Activated CD4-positive, alpha-beta T cell treated with anti-CD3 and anti-CD28 coated beads, Interleukin-2, Interleukin-4, amounts not matched to agents 100 ng/mL and 50 ng/mL, durations not matched to agents 16 hours and 8 hours (primary cell): ENCODE measurements at places on chromosomes 12 and 14.
A peak's percentile ranks its signal among the peaks of the same experiment; 100 is the strongest.

- peak; percentile 53 for DNase-seq
Measured at GRCh38 chr12:54658306-54659264, 10.4 kb upstream of the DCD start.

DNA sequence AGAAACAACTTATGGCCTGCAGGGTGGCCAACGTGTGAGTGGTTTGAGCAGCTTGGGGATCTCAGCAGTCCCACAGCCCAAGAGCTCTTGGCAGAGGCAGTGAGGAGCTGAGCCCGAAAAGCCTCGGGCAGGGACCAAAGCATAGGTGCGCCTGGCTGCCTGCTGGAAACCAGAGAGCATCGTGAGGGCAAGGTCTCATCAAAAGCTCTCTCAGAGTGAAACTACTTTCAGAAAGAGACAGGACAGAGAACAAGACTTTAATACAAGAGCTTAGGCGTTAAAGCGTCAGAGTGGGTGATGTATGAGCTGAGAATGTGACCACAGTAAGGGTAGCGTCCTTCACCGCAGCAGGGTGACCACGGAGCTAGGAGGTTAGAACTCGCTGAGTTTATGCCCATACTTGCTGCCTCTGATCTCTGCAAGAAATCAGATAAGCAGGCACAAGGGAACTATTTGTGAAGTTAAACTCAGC lies 30.8 kb downstream of the LGMN start:
- DNase-seq: peak; percentile 37

GRCh38 chr12:24931666-24932405 lies 17.1 kb downstream of the BCAT1 start:
- DNase-seq: peak; percentile 22

GRCh38 chr14:49954171-49954631 lies 61.3 kb downstream of the ARF6 start:
- no peak for DNase-seq

- no peak for DNase-seq
Measured at GRCh38 chr12:75809746-75810145, 221.8 kb downstream of the PHLDA1 start.

GRCh38 chr14:33186656-33187055 lies 248.0 kb downstream of the NPAS3 start:
- DNase-seq: no peak

DNA sequence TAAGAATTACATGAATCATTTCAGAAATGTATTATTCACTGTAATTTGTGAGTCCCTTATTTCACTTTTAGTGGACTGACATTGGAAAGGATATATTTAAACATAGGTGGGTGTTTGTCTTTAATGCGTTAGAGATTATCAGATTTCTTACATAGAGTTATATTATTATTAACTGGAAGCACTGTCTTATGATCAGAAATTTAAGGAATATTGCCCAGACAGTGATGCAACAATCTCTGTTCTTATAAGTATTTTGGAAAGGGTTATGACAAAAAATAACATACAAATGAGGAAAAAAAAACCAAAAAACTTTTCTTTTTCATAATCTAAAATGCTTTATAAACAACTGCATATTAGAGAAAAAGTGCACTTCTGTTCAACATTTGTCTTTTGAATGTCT lies 836.6 kb downstream of the SLC6A15 start:
- DNase-seq: no peak

- no peak for DNase-seq
Measured at GRCh38 chr12:28110329-28110728, 79.9 kb upstream of the CCDC91 start.

DNA sequence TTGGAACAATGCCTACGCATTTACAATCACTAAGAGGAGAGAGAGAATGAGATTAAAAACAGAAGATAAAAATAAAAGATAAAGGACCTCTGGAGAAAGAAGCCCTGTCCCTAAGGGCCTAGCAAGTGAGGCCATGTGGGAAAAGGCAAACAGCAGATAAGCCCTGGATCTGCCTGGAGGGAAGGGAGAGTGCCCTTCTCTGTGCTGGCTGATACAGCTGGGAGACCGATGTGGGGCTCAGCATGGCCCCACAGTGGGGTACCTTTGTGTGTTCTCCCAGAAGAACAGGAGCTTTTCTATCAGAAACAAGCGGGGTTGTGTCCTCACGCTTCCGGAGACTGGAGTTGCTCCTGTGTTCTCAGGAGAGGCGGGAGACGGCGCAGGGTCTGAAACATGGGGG lies 59.9 kb downstream of the TMCC3 start:
- no peak for DNase-seq

DNA sequence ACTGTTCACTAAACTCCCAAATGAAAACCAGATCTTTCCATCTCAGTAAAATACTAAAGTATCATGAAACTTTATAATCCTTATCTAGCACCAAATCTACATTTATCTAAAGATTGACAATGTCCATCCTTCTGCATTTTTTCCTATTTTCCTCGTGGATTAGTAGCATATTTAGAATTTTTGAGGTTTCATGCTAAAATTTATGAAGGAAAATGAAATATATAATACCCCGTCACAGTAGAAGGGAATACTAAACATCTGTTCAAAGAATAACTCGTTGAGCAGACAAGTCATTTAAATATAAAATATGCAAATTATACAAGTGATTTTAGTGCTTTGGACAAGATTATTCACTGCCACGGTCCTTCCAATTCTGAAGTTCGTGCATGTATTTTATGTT lies 122.7 kb upstream of the SLCO1C1 start:
- DNase-seq: no peak

DNA sequence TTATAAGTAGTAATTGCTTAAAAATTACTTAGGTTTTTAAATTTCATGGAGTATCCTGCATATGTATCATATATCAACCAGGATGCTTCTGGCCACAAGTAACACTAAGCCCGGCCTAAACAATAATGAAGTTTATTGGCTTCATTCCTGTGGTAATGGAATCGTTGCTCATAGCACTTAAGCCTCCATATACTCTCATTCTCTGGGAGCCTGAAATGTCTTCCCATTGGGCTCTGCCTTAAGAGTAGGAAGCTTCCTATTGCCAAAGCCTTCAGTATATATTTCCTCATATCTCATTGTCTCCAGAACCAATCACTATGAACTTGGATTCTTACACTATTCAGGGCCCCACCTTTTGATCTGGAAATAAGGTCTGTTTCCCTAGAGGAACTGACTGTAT lies 83.8 kb upstream of the DNM1L start:
- DNase-seq: no peak

DNA sequence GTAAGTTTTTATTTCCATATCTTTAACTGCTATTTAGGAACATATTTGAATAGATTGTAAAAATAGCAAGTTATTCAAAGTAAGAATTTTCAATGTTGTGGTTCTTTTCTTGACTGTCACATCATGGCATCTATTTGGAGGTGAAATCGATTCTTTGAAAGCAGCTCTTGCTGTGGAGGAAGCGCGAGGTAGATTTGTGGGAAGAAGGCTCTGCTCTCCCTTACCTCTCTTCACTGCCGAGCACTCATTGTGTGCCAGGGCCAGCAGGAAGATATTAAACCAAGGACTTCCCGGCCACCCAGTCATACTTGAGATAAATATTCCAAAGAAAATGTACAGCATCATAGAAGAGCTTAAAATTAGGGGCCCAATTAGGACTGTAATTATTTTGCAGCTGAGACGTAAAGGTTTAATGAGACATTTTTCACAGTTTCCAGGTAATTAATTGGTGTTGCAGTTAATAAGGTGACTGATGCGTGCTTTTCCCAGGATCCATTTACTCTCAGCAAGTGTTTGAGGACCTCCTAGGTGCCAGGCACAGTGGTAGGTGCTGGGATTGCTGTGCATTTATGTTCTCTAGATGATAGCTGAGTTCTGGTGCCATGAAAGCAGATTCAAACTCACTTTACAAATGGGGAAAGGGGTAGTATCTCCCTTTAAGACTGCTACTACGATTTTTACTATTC lies 89.2 kb upstream of the DYNC1H1 start:
- no peak for DNase-seq

DNA sequence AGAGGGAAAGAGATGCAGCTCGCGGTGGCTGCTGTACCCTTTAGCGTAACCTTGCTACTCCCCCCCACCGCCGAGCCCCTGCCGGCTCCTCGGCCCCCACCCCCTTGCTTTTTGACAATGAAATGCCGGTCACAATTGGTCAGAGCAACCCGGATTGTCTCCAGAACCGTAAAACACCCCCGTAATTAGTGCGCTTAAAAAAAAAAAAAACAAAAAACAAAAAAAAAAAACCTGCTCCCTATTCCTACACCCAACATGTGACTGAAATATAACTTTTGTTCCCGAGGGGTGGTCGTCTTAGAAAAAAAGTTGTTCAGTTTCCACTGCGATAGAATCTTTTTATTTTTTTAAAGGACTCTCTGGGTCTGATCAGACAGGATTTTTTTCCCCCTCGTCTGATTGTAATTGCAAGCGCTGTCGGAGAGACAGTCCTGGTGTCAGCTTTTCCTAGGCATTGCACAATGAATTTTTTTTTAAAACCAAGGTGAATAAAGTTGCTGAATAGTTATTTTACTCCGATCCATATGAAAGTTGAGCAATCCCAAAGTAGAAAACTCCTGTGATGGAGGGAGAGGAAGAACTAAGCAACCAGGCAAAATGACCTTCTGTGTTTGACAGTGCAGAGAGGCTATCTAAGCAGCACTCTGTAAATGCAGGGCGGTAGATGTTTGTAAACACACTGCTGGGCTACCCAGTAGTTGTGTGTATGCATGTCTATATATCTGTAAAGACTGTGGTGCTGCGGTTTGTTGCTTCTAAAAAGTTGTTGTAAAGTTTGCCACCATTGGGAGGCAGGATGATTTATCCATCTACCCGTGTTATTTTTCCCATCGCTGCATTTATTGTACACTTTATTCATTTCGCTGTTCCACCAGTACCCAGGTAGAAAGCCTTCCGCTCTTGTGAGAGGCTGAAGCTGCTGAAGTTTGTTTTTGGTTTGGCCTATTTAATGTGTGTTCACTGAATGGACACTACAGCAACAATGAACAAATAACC lies 1.1 kb downstream of the ETV6 start:
- peak; percentile 50 for DNase-seq

DNA sequence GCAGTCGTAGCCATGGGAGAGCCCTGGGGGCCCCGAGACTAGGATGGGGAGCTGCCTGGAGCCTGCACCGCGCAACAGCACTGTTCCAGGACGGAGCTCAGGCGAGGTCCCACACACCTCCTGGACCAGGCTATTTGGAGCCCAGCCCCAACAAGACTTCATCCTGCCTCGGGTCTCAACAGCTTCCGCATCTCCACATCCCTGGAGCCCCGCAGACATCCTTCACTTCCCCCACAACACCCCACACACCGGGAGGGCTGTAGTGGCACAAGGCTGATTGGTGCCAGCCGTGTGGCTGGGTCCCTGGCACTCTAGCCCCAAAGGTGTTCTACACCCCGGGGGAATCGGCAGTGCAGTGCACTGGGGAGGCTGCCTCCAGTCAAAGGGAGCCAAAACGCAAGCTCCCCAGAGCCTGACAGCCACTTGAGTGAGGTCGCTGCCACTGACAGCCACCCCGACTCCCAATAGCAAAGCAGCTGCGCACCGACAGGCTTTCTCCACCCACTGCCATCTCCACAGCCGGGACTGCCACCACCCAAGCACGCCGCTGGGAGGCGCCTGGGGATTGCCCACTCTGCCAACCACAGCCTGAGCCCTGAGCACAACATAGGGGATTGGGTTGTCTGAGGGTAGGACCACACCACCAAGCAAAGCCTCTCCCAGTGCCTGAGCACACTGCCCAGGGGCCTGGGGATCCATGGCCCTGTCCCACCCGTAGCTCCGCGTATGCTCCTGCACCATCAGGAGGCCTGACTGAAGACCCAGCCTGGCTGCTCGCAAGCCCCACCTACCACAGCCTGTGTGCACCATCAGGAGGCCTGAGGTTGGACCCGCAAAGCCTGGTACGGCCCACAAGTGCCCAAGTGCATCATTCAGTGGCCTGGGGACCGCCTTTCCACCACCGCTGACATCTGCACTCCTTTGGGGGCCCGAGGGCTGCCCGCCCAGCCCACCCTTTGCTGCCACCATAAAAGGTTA lies 13.2 kb upstream of the KLRF1 start:
- DNase-seq: peak; percentile 93

- peak; percentile 62 for DNase-seq
Measured at GRCh38 chr14:23321572-23322547, 603 bp downstream of the PABPN1 start.

- peak; percentile 65 for DNase-seq
Measured at GRCh38 chr12:98725476-98726247, 80.6 kb downstream of the APAF1 start.

DNA sequence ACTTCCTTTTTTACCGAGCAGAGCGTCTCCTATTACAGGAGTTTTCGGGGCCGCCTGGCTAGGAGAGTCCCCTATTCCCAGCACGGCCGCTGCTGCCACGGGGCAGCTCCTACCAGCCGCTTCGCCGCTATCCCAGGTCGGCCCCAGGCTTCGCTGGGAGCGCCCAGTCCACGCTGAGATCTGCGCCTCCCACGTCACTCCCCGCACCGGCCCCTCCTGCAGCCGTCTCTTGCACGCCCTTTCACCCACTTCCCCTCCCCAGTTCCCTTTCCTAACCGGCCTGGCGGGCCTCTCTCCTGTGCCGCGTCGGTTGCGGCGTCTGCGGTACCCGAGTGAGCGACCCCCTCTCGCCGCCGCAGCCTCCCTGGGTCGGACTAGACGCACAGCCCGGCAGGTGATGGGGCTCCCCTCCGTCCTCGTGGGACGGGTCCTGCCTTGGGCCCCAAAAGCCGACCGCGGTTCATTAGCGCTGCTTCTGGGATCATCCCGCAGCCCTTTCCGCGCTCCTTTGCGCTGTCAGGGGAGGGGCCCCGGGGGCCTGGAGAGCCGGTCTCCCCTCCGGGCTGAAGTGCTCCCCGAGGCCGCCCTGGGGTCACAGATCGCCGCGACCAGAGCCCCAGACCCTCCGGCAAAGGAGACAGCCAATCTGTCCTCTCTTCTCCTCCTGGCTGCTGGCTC lies 1318.4 kb downstream of the TMEM121 start:
- peak; percentile 43 for DNase-seq

- DNase-seq: no peak
Measured at GRCh38 chr14:70723276-70723675, 81.6 kb downstream of the TTC9 start.

GRCh38 chr14:20811986-20812975 lies 9.6 kb upstream of the RNASE1 start:
- DNase-seq: no peak

DNA sequence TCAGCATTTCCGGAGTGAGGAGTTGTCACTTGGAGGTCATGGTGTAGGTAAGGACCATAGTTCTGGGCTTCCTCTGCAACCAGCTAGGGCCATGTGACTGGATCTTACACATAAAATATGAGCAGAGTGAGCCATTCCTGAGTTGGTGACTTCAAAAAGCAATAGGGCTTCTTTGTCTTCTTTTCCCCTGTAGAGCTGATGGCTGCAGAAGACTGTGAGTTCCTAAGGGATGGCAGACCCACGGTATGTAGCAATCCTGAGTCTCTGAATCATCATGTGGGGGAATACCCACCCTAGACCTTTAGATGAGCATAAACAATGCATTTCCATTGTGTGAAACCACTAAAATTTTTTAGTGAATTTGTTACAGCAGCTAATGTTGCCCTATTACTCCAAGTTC lies 151.1 kb upstream of the TBX3 start:
- DNase-seq: no peak
